ENCODE measurements at places on chromosomes 4 and X. TPM values are rescaled to one million over a fixed set of nuclear protein-coding genes. Genes with fewer than 3 reads are reported as not detected.
A peak's percentile ranks its signal among the peaks of the same experiment; 100 is the strongest.

The BCAP31 gene
- total RNA-seq = 86.4 TPM

GRCh38 chr4:109046471-109047201, 255.8 kb downstream of the COL25A1 start:
- DNase-seq = no peak

- DNase-seq = no peak
Measured at GRCh38 chr4:118816538-118817177, 19.3 kb downstream of the SEC24D start.

DNA sequence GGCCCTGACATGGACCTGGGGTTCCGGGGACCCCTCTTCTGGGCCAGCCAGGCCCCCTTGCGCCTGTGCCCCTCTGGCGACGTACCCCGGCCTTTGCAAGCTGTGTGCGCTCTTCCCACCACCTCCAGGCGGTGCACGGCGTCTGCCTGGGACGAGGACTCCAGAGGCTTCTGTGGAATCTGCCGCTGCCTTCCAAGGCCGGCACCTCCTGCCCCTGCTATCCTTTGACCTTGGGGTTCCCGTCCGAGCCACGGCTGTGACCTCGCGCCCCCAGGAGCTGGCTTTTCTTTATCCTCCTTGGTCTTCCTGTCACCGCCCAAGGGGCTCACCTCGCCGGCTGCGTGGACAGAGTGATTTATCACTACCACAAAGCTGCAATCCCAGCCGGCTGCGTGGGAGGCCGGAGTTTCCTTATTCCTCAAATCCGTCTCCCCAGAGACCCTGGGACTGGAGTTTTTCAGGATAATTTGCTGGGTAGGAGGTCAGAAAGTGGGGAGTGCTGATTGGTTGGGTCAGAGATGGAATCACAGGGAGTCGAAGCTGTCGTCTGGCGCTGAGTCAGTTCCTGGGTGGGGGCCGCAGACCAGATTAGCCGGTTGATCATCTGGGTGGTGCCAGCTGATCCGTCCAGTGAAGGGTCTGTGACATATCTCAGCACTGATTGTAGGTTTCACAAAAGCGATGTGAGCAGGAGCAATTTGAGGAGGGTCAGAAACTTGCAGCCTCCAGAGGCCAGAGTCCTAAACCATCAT, 19.8 kb upstream of the PLCXD1 start:
- no peak for DNase-seq

The GAGE13 gene
- not detected for total RNA-seq

The FBXW7 gene
- total RNA-seq = 49.6 TPM

- DNase-seq = no peak
Measured at GRCh38 chrX:129599499-129599898, 55.3 kb downstream of the APLN start.

DNA sequence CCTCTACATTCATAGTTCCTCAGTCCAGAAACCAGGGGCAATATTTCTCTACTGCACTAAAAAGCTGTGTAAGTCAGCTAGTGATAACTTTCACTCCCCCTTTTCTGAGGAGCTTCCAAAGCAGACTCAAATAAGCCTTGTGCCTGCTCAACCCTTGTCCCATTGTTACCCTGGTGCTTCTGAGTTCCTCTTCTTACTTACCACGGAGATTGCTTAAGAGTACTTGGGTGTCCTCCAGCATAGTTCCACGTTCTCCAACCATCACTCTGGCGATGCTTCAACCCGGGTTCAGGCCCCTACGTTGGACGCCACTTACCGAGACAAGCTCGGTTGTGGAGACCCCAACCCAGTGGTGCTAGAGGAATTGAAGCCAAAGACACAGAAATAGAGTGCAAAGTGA, 71.6 kb downstream of the ADAM29 start:
- DNase-seq = no peak

DNA sequence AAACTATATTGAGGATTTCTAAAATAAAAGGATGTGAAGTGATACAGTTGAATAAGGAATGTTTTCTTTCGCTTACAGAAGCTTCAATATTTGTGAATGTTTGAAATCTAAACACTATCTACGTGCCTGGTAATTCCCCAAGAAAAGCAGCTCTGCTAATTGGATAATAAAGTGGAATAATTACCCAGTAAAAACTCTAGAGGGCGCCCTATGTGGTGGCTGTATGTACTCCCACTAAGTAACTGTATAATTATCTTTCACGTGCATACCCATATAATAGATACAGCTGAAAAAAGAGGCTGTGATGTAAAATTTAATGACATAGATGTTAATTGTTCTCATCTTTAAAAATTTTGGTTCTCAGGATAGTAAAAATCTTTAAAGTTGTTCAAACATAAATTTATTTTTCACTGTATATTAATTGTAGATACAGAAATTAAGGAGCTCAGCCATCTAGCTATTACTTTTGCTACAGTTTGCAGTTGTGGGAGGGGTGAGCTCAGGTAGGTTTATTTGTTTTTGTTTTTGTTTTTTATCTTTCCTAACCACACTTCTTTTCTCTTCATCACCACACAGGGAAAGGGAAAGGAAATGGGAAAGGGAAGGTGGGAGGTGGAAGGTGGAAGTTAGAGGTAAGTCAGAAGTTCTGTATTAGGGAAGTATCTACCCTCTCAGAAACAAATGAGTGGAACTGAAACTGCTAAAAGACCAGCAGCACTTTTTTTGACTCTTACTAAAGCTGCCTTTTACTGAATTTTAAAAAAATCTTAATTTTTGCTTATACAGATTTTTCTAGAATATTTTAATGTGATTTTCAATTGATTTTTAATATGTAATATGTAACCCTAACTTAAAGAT, 151.7 kb upstream of the RPS6KA6 start:
- DNase-seq = no peak

DNA sequence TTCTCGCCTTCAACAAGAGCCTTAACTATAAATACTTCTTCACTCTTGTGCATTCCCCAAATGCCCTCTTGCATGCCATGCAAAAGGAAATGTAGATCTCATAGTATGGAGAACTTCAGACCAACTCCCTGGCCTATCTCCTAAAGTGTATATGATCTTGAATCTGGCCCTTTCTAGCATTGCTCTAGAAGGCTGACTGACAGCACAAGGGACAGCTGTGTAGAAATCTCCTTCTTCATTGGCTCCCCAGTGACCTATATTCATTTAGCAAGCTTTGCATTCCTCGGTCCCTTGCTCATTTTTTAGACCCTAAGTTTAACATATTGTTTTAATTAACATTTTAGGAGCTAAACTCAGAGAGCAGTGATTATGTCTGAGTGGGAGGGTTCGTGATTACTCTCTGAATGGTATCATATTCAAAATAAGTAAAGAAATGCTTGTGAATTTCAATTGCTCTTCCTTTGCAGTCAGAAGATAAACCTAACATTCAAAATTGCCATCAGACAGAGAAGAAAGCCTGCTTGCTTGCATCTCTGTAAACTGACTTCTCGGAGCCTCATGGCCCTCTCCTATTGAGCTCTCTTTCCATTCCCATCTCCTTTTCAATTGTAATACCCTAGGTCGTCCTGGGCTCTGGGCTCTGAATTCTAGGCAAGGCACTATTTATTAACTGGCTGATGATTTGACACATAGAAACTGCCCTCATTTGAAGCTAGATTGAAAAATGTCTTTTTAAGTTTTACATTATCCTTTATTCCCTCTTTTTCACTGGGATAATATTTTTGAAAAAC, 120.3 kb upstream of the PRKG2 start:
- no peak for DNase-seq

The PRKG2 gene
- total RNA-seq = 0.05 TPM

The DMP1 gene
- not detected for total RNA-seq

DNA sequence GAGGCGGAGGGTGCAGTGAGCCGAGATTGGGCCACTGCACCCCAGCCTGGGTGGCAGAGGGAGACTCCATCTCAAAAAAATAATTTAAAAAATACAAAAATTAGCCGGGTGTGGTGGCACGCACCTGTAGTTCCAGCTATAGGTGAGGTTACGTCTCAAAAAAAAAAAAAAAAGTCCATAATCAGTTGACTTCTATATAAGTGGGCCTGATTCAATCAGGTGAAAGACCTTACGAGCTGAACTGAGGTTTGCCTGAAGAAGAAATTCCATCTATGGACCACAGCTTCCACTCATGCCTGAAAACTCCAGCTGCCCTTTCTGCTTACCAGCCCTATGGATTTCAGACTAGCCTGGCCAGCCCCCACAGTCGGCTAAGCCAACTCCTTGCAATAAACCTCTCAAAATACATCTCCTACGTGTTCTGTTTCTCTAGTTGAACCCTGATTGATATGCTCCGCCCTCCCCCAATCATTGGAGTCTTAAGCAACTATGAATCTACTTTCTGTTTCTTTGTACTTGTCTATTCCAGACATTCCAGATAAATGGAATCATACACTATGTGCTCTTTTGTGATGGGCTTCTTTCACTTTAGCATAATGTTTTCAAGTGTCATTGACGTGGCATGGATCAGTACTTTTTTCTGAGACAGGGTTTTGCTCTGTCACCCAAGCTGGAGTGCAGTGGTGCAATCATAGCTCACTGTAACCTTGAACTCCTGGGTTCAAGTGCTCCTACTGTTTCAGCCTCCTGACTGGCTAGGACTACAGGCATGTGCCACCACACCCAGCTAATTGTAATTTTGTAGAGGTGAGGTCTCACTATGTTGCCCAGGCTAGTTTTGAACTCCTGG, 36.6 kb downstream of the SAT1 start:
- DNase-seq = no peak

DNA sequence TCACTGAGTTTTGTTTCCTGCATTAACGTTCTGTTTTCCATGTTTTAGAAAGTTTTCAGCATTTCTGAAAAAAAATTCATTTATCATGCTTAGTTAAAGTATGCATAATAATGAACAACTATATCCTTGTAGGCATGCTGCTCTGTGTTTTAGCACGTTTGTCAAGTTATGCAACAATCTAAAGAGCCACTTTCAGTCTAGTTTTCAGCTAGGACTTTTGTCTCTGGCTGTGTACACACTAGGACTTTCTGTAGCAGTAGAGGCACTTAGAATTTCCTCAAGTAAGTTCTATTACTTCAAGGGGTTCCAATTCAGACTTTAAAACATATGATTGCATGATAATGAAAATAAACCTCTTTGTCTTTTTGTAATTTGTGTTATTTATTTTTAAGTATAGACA, 12.4 kb downstream of the DCAF8L1 start:
- DNase-seq = no peak

The SLC10A4 gene
- not detected for total RNA-seq

DNA sequence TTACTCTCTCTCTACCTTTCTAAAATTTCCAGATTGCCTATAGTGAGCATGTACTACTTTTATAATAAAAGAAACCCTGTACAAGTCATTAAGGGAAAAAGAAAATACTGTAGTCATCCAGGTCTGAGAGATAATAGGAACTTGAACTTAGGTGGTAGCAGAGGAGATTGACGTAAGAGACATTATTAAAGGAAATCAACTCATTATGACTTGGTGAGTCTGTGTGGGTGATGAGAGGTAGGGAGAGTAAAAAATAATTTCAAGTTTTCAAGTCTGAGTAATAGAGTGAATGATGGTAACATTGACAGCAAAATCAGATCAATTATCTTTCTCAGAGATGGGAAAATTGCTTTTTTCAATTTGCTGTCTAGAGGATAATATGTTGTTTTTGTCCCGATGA, 44.0 kb upstream of the ZCCHC12 start:
- DNase-seq = no peak

GRCh38 chr4:96052827-96053226, 212.9 kb downstream of the PDHA2 start:
- DNase-seq = no peak

The CSAG1 gene
- not detected for total RNA-seq

- DNase-seq = no peak
Measured at GRCh38 chr4:107977966-107978705, 11.6 kb upstream of the HADH start.

GRCh38 chr4:27861802-27862201, 1001.2 kb downstream of the STIM2 start:
- DNase-seq = no peak

DNA sequence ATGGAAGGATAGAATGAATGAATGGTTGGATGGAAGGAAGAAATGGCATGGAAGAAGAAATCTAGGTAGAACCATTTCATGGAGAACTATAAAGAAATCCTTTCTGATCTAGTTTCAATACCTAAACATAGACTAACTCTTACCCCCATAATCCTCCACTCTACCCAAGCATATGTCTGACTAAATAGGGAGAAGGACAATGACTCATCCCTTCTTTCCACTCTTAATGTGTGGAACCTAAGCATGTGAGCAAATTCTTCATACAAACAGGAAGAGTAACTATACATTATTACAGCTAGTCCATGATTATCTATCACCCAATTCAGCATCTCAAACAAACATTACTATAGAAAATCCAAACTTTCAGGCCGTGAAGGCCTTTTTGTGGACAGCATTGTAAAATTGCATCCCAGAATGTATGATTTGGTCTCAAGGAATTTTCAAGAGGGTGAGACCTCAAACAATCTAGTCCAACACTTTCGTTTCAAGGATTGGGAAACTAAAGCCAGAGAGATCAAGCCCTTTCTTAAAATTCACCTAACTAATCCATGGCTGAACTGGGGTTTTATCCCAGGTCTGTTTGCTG, 11.2 kb downstream of the C1QTNF7 start:
- no peak for DNase-seq

DNA sequence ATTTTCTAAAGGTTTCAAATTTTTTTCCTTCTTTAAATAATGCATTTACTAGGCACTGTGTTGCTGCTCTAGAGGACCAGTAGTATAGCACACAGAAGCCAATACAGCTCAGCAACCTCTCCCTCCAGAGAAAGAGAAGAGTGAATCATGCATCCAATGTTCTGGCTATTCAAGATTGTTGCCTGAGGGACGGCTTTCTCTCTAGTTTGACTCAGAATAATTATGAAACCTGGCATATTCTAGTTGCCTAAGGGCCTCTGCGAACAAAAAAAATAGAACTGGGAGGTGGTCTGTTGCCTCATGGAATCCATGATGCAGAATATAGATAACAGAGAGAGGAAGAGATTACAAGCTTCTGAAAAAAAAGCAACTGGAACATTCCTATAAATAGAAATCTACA, 1233.3 kb upstream of the PABPC4L start:
- no peak for DNase-seq

DNA sequence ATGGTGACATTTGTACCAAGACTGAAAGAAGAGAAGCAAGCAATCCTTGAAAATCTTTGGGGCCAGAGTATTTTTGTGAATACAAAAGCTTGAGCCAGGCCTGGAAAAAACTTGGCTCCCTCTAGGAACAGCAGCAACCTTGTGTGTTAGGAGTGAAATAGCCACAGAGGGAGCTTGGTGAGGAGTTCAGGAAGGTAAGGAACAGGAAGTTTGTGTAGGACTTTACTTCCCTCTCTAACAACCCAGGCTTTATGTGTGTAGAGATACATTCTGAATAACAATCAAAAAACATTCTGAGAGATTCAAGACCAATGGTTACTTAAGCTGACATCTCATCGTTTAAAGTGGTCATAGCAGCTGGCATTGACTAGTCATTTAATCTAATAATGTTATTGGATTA, 668.5 kb downstream of the PCDH18 start:
- no peak for DNase-seq

GRCh38 chr4:85514783-85515182, 39.8 kb downstream of the ARHGAP24 start:
- peak; percentile 31 for DNase-seq

All from Right ventricle myocardium superior (tissue), 1 donor.